Ecto neural progenitor cell (in vitro differentiated cells): ENCODE measurements at places on chromosomes 3 and 15.

GRCh38 chr3:171189394-171190080 is 163.0 kb upstream of the SLC2A2 start:
- no peak for DNase-seq

- DNase-seq = no peak
These were observed 16.7 kb downstream of the DCBLD2 start for GRCh38 chr3:98884675-98885371.

DNA sequence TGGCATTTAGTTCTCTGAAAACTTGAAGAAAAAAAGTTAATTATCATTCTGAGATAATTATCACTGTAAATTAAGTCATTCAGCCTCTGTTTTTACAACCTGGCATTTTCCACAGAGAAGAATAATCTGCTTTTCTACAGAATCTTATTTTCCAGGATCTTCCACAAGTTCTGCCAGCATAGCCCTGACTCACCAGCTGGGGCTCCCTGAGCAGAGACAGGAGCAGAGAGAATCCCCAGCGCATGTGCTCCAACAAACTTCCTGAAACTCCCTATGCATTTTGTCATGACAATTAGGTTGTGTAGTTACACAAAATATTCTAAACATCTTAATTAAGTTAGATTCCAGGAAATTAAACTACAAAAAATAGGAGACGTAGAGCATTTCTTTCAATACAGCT is 32.1 kb upstream of the TMEM207 start:
- no peak for DNase-seq

GRCh38 chr3:10251006-10251405 is 2.7 kb downstream of the TATDN2 start:
- DNase-seq = no peak

DNA sequence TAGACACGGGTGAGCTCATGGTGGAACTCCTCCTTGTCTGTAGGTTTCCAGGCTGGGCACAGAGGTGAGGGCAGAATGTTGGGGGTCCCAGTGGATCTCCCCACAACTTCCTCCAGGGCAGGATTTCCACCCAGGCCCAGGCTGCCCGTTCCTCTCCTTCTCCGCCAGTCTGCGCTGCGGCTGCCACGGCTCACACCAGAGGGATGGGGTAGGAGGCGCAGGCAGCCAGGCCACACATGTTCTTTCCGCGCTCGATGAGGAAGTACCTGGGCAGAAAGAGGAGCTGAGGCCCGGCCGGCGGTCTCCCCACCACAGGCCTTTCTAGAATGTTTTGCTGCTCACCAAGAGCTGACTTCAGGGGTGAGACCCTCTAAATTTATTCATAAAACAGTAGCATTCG is 22.9 kb downstream of the CTSH start:
- DNase-seq = no peak

DNA sequence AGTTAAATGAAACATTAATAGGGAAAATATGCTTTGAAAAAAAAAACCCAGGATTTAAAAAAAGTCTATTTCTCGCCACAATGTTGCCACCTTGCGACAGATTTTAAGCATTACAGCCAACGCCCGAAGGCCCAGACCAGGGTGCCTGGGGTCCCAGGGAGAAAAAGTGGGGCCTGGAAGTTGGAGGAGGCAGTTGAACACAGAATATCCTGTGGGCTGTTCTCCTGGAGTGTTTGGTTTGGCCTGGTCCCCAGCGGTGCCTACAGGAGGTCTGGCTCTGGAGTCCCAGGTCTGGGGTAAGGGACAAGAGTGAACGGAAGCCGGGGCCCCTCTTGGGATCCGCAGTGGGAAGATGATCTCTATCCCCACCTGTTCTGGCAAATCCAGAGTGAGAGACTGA is 3.4 kb downstream of the RNU6-1 start:
- DNase-seq = no peak

- no peak for DNase-seq
These were observed at the start of gene MAPKAPK3 for GRCh38 chr3:50617096-50617791. Gene MAPKAPK3 (plus strand): TSS chr3:50617151. CDS start chr3:50617566, 415 bp downstream.

- DNase-seq = no peak
These were observed 39.1 kb downstream of the TRPM1 start for GRCh38 chr15:31062310-31062847.
